ENCODE measurements at places on chromosomes 4 and X.

DNA sequence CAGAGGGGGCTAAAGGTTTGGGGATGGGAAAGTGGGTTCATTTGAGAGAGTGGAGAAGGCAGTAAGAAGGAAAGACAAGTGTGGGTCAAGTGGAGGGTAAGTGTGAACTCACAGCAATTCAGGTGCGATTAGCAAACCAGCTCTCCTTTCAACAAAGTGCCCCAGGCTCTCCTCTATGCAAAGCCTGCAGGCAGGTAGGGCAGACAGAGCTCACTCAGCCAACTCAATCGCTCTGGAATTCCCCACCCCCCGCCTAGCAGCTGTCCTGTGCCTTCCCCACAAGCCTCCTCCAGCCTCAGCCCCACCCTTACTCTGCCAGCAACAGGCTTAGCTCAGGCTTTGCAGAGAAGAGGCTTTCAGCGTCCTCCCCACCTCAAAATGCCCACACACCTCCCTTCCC, 14.8 kb upstream of the MAMLD1 start:
- DNase-seq = no peak

DNA sequence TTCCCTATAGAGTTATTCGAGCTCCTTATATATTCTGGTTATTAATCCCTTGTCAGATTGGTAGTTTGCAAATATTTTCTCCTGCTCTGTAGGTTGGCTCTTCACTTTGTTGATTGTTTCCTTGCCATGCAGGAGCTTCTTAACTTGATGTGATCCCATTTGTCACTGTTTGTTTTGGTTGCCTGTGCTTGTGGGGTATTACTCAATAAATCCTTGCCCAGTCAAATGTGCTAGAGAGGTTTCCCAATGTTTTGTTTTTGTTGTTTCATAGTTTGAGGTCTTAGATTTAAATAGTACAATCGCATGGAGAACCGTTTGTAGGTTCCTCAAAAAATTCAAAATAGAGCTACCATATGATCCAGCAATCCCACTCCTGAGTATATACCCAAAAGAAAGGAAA, 2.3 kb upstream of the SYTL5 start:
- DNase-seq = no peak

GRCh38 chr4:25575611-25576010, 80.0 kb upstream of the SLC34A2 start:
- DNase-seq = no peak

DNA sequence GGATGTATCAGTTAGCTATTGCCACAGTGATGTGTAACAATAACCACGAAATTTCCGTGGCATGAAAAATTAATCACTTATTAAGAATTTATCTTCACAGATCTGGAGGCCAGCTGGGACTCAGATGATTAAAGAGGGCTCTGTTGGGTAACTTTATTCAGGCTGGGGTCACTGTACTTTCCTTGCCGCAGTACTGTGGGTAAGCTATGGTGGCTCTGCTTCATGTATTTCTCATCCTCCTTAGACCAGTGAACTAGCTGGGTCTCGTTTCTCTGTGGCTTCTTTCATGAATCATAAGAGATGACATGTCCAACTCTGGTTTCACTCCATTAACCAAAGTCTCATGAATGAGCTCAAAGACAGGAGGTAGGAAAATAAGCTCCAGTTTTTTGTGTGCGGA, 13.5 kb downstream of the TEX13B start:
- DNase-seq = no peak

DNA sequence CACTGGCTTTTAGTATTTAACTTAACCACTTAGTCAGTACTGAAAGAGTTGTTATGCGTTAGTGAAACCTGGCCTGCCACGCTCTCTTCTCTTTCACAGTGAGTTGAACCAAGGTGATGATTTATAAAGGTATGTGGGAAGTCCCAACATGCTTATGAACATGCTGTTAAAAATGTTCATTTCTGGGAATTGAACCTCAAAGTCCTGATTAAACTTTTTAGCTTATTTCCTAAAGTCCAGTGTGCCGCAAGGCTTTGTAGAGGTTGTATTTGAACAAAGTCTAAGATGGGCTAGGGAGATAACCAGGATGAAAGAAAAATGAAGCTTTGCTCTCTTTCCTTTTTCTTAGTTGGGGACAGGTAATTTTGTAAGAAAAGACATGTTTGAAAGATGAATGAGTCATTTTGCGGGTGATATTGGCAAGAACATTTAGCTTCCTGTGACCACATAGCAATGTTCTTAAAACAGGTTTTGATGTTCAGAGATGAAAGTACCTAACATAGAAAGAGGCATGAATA, 270.3 kb downstream of the DTHD1 start:
- no peak for DNase-seq

GRCh38 chr4:159341522-159341921, 238.6 kb downstream of the RAPGEF2 start:
- no peak for DNase-seq

GRCh38 chr4:100287534-100287933, 97.3 kb upstream of the DDIT4L start:
- DNase-seq = no peak

GRCh38 chr4:26065833-26066232, 151.8 kb downstream of the SMIM20 start:
- no peak for DNase-seq

- DNase-seq = no peak
These were observed 98.0 kb downstream of the ARHGAP6 start for GRCh38 chrX:11567528-11568220.

GRCh38 chr4:33062155-33062806, 2342.1 kb downstream of the PCDH7 start:
- DNase-seq = no peak

GRCh38 chr4:147355847-147356246, 125.0 kb upstream of the EDNRA start:
- DNase-seq = peak; percentile 76

GRCh38 chr4:126986828-126987227, 645.9 kb upstream of the INTU start:
- no peak for DNase-seq

GRCh38 chr4:152778656-152779512, 646 bp downstream of the TIGD4 start:
- no peak for DNase-seq

GRCh38 chrX:142686653-142687283, 339.0 kb upstream of the SPANXN4 start:
- DNase-seq = no peak

DNA sequence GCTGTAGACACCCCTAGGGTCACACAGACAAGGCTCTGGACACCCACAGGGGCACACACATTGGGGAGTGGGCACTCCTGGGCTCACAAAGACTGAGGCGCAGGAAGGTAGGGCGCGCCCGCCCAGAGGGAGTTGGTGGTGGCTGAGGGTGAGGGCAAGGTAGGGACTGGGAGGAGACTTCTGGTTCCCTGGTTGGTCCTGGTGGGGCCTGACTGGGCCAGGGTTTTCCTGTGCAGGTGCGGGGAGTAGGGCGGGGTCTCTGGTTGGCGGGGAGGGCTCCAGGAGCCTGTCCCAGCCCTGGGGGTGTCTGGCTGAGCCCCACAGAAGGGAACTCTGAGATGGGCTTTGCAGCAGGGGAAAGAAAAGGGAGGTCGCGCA, 6.7 kb upstream of the WAS start:
- DNase-seq = no peak
